ENCODE measurements at places on chromosomes 4 and X.

- DNase-seq, result no peak
Observed at GRCh38 chrX:5306654-5307121, 922.0 kb downstream of the NLGN4X start.

- peak; percentile 54 for DNase-seq
Observed at GRCh38 chr4:55378617-55379467, 16.9 kb upstream of the TMEM165 start.

GRCh38 chrX:12973561-12974304 lies 1.2 kb upstream of the TMSB4X start:
- DNase-seq, result no peak

- DNase-seq, result no peak
Observed at GRCh38 chr4:54440394-54441136, 211.5 kb downstream of the PDGFRA start.

DNA sequence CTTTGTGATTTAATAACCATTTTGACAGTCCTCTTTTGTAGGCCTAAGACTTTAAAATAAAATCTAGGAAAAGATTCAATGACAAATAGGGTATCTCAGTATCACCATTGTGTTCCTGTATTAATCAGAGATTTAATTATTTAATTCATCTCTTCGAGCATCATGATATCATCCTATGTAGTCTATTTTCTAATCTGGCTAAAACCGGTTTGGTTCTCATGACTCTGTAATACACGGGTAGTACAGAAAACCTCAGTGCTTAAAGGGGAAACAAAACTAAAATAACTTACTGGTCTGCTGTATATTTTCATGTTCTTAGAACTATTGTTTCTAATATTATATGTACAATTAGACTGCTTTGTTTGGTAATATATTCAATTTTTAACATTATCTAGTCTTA lies 23.7 kb upstream of the FBXW7 start:
- DNase-seq, result no peak

GRCh38 chr4:153271820-153272219 lies 67.6 kb downstream of the TRIM2 start:
- no peak for DNase-seq

DNA sequence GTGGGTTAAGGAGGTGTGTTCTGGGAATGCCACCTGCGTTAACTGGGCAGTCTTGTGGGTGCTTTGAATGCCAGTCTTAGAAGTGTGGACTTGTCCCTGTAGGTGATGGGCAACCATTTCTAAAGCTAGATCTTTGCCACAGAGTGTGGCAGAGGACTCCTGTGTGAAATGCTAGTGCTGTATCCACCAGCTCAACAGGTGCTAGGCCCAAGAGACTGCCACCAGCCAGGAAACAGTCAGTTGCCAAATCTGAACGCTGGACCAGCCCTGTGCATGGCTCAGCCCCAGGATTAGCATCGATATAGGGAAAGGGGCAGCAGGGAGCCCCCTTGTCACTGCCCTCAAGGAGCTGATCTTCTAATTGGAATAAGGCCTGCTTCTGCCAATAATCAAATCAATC lies 35.3 kb downstream of the STARD8 start:
- DNase-seq, result no peak

DNA sequence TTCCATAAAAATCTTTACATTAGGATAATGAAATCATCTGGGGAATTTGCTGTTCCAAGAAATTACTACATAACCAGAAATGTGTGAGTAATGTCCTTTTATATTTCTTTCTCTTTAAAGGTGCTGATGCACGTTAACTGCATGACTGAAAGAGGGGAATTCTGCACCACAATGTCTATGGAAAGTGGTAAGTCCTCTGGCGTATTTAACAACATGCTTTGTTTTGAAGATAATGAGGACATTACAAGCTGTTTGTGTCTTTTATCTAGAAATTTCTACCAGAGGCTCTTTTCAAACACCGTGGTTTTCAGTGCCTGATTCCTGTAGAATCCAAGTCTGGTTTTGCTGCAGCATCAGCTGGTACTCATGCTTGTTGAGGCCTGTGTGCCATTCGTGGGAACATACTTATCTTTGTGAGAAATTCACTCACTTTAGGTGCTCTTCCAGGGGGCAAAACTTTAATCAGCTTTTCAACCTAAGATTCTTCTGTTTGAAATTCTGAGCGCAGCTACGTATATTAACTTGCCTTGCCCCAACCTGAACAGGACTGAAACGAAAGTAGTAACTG lies 257.2 kb downstream of the PDHA2 start:
- DNase-seq, result no peak

DNA sequence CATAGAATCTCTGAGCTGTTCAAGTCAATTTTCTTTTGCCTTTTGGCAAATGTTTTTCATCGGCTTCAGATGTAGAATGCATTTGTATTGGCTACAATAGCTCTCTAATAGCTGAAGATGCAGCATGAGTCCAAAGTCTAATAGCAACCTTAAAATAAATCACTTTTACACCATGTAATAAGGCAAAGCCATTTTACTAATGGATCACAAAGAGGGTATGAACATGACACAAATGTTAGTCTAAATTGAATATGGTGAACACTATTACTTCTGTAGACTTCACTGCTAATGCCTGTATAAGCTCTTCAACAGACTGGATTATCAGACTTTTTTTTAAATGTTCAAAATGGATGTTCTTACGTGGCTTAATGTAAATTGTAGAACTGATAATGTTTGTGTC lies 645.3 kb downstream of the TLL1 start:
- no peak for DNase-seq

GRCh38 chr4:153798420-153798819 lies 9.5 kb upstream of the SFRP2 start:
- no peak for DNase-seq

DNA sequence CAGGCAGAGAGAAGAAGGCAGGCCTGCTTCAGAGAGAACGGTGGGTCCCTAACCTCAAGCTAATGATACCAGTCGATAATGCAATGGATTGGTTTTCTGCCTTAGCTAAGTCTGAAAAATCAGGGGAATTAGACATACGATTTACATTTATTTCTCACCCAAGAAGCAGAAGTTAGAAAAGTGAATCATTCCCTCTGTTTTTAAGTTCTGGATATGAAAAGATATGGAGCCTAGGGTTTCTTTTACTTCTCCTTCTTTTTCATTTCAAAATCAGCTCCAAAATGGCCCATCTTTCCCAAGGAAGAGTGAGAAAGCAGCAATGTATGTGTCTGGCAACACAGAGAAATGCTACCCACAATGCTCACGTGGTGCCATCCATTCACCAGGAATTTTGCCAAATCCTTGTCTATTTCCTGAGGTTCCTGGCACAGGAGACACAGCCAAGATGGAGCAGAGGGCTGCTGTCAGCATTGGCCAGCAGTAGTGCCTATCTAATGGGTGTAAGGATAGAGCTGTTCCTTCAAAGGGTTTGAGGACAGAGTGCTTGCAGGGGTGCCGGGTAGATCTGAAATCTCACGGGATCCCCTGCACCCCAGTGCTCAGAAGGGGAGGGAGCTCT lies 231.5 kb downstream of the MAML3 start:
- DNase-seq, result no peak
